ENCODE measurements at places on chromosomes 6 and 20.

GRCh38 chr6:85892346-85892745, 249.7 kb upstream of the SYNCRIP start:
- no peak for DNase-seq

- no peak for DNase-seq
Measured at GRCh38 chr6:134402372-134402984, 84.6 kb upstream of the SGK1 start.

DNA sequence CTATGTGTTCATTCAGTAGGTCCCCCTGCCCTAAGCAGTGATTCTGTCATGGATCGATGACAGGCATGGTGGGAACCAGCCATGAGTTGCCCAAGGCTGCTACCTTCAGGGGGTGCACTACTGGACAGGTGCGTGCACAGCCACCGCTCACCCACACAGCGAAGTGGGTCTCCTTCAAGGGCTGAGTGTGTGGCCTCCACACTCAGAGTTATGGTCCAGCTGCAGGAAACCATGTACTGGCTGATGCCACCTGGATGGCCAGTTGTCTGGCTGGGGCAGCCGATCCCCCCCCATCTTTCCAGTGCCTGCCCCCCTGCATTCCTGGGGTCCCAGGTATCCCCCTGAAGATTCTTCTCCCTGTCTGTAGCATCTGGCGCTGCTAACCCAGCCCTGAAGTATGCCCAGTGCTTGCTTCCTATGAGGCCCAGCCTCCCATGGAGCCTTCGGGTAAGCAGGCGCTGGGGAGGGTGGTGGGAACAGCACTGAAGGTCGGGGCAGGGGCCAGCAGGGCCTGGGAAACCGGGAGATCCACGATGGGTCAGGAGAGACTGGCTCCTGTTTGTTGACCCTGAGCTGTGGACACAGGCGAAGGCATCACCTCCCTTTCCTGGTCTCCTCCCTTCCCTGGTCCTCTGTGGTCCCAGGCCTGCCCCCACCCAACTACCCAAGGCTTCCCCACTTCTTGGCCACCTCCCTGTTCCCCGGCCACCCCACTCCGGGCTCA, 106.0 kb downstream of the VEGFA start:
- DNase-seq, result no peak

- no peak for DNase-seq
Measured at GRCh38 chr6:132929141-132929540, 114.8 kb downstream of the RPS12 start.

- DNase-seq, result no peak
Measured at GRCh38 chr6:72365773-72366172, 256.1 kb upstream of the KCNQ5 start.

Data from left cardiac atrium (tissue), 4 donors.